Thoracic aorta (tissue), 2 donors: ENCODE measurements at places on chromosomes 3 and 15.

DNA sequence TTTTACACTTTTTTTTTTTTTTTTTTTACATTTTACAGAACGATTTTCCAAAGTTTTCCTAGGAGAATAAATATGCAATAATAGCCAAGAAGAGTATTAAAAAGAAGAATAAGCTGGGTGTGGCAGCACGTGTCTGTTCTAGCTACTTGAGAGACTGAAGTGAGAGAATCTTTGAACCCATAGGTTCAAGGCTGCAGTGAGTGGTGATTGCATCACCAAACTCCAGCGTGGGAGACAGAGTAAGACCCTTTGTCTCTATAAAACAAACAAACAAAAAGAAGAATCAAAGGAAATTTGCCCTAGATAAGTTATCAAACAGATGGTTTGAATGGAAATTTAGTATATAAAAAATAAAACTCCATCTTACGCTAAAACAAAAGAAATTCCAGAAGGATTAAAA is 13.3 kb downstream of the XRN1 start:
- DNase-seq: no peak

- no peak for DNase-seq
Observed at GRCh38 chr15:101018450-101018849, 99.3 kb downstream of the LRRK1 start.

- no peak for DNase-seq
Observed at GRCh38 chr15:88266170-88266569, 9.6 kb upstream of the NTRK3 start.

DNA sequence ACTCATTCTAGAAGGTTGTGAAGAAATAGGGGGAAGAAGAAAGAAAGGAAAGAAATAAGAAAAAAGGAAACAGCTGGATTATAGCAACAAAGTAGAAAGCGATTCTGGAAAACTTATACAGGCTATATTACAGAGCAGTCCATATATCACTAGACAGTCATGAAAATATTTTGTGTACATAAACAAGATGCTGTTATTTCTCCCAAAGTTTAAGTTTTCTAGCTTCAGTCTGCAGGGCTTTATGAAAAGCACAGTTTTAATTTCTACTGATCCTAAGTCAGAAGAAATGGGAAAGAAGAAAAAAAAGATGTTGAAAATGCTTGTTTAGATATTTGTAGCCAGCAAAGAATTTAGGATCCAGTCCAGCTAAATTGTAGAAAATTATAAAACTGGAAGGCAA is 321.4 kb upstream of the NDN start:
- DNase-seq: no peak

GRCh38 chr3:54188176-54188791 is 65.9 kb downstream of the CACNA2D3 start:
- no peak for DNase-seq

- no peak for DNase-seq
Observed at GRCh38 chr3:113212844-113213375, 1.6 kb downstream of the BOC start.

DNA sequence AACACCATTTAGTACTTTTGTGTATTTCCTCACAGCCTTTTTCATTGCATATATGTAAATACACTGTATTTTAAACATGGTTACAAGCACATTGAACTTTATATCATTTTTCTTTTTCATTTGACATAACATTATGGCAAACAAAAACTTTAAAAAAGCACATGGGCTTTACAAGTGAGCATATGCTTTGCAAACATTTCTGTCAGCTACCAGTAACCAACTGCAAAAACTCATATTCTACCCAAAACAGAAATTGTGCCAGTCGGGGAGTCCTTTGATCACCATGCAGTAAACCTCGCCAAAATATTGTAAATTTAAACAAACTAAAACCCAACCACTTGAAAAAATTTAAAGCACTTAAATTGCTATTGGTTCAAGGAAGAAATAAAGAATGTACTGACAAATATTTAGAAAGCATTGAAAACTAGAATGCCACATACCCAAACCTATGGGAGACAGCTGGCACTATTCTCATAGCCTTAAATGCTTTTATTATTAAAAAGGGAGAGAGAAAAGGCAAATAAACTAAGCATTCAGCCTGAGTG is 24.4 kb downstream of the ZNF710 start:
- DNase-seq: no peak

- no peak for DNase-seq
Observed at GRCh38 chr3:161291191-161291901, 70.2 kb downstream of the NMD3 start.

DNA sequence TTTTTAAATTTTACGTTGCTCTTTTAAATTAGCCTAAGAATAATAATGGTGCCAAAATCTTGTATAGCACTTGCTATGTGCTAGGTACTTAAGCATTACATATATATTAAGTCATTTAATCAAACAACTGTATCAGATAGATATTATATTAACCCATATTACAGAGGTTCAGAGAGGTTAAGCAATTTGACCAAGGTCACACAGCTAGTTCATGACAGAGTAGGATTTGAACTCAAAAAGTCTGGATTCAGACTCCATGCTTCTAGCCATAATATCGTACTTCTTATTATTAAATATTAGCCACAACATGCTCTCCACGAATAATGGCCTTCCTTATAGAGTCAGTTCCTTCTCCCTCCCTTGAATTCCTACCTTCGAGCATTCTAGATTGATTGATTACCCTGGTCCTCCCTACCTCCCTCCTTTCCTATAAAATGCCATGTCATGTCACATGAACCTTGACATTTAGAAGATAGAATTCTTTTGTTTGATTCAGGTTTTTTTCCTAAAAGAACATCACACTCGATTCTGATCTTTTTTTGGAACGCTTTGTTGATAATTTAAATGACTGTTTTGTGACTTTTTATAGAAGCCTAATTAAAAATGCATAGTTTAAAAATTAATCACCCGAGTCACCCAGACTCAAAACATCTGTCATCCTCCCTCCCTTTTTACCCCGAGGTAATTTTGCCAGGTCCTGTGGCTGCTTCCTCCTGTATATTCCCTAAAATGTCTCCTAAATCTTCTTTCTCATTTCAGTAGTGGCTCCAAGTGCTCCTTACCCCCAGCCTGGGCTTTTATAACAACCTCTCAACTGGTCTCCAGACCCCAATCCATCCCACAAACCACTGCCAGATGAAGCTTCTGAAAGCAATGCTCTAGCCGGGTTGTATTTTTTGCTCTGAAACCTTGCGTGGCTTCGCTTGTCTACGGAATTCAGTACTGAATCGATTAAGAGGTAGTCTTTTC is 8.5 kb upstream of the PSMD6 start:
- DNase-seq: no peak

GRCh38 chr3:177357352-177358090 is 160.2 kb upstream of the TBL1XR1 start:
- no peak for DNase-seq
